ENCODE measurements at places on chromosomes 6 and 20. TPM values are rescaled to one million over a fixed set of nuclear protein-coding genes. Genes with fewer than 3 reads are reported as not detected.

CAPN11 gene
- total RNA-seq: 6.3 TPM

TP53TG5 gene
- not detected for total RNA-seq

PRSS16 gene
- total RNA-seq: not detected

SLC22A16 gene
- not detected for total RNA-seq

PPP1R14C gene
- total RNA-seq: not detected

CCN6 gene
- not detected for total RNA-seq

DNA sequence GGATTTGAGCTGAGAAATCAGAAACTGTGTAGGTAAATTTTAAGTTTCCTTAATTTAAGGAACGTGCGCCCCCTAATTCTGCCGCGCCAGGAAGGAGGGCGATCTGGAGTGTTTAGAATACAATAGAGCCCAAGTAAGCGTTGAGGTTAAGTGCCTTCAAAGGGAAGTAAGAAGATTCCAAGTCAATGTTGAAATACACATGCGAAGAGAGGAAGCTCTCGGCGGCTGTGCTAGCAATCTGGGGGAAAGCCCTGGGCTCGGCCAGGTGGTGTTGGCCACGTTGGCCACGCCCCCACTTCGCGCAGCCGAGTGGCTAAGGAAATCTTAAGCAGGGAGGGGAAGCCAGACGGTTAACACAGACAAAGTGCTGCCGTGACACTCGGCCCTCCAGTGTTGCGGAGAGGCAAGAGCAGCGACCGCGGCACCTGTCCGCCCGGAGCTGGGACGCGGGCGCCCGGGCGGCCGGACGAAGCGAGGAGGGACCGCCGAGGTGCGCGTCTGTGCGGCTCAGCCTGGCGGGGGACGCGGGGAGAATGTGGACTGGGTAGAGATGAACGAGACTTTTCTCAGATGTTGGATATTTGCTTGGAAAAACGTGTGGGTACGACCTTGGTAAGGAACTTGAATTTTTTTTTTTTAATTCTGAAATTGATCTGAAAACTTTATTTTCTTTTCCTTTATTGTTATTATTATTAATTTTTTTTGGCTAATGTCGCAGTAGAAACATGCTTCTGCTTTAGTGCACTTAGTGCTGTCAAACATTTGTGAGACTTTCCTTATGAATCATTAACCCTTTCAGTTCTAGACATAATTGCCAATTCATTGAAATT is at the start of gene PRDM1:
Gene PRDM1 (plus strand): TSS at position 353 of the 830 bp plus-strand sequence. CDS start 218 bp downstream, at position 571.
- H3K27ac ChIP-seq: peak within 1 kb of the TSS; percentile 73
- DNase-seq: peak; percentile 69
- peak within 1 kb of the TSS; percentile 51 for H3K4me3 ChIP-seq
- H3K36me3 ChIP-seq: no peaks in the 10 kb centered on the region
- peaks cover 23% of the 10 kb centered on the region for H3K27me3 ChIP-seq

DNA sequence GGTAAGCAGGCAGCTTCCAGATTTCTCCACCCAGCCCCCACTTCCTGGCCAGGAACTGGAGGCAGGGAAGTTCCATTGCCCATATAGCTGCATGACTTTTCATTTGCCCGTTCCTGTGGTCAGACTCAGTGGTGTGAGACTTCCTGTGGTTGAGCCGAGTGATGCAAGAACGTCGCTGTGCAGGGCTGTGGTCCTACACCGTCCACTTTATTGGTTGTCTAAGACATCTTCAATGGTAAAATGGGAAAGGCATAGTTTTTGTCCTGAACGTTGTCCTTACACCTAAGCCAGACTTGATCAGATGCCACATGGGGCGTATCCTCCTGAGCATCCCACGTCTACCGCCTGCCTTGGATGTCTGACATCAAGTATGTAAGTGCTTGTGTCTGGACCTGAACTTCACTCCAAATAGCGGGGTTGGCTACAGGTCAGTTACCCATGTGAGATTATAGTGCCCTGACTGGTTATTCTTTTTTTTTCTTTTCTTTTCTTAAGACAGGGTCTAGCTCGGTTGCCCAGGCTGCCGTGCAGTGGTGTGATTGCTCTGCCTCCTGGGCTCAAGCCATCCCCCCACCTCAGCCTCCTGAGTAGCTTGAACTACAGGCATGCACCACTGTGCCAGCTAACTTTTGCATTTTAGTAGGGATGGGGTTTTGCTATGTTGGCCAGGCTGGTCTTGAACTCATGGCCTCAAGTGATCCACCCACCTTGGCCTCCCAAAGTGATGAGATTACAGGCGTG is 25.9 kb upstream of the GTSF1L start:
- no peak for DNase-seq
- no peaks in the 10 kb centered on the region for H3K4me1 ChIP-seq

- peak overlapping the region; percentile 48 for H3K27ac ChIP-seq
- DNase-seq: no peak
- no peak overlapping the region for H3K4me3 ChIP-seq
Observed at GRCh38 chr6:109079981-109080380, 14.7 kb downstream of the SESN1 start.

DNA sequence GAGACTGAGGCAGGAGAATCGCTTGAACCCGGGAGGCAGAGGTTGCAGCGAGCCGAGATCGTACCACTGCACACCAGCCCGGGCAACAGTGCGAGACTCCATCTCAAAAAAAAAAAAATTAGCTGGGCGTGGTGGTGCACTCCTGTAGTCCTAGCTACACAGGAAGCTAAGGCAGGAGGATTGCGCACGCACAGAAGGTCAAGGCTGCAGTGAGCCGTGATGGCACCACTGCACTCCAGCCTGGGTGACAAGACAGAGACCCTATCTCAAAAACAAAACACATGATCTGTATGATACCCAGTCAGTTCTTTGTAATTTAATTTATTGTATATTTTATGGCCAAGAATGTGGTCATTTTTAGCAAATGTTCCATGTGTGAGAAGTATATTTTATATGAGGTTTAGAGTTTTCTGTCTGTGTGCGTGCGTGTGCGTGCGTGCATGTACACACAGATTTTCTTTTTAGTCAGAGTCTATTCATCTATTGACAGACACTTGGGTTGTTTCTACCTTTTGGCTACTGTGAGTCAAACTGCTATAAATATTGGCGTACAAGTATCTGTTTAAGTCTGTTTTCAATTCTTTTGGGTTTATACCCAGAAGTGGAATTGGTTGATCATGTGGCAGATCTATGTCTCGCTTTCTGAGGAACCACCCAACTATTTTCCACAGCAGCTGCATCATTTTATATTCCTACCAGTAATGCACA is 22.2 kb upstream of the MYL9 start:
- no peak overlapping the region for H3K4me3 ChIP-seq
- no peak overlapping the region for H3K27ac ChIP-seq
- peaks cover 61% of the 10 kb centered on the region for H3K36me3 ChIP-seq
- no peaks in the 10 kb centered on the region for H3K27me3 ChIP-seq

- H3K4me3 ChIP-seq: no peak overlapping the region
- DNase-seq: no peak
- no peaks in the 10 kb centered on the region for H3K36me3 ChIP-seq
- no peaks in the 10 kb centered on the region for H3K4me1 ChIP-seq
- H3K27ac ChIP-seq: no peak overlapping the region
Observed at GRCh38 chr6:79602859-79603258, 28.3 kb upstream of the SH3BGRL2 start.

DNA sequence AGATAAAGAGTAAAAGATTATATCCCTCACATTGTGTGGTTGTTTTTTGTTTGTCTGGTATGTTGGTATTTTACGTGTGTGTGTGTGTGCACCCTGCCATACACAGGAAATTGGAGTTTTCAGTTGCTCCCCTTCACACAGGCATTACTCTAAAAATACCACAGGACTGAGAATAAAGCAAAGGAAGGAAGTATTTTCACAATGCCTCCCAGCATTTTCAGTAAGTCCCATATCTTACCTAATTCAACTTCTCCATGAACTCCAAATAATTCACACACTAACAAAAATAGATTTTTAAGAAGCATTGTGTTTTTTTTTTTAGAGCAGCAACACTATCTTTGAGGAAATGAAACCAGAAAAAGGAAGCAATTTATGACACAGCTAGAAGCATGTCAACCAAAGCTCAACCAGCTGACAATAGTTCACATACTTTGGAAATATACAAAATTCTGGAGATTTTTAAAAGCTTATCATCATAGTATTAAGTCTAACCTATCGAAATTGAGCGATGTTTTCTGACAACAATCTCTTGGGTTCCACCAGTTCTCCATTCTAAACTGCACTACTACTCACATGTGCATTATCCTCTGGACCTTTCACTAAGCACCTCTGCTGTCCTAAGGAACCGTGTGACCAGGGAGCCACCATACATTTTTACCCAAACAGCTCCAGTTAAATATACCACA is 2.1 kb downstream of the UBE2J1 start:
- H3K27ac ChIP-seq: no peak overlapping the region
- H3K4me3 ChIP-seq: no peak overlapping the region
- no peaks in the 10 kb centered on the region for H3K36me3 ChIP-seq
- no peaks in the 10 kb centered on the region for H3K4me1 ChIP-seq
- no peaks in the 10 kb centered on the region for H3K27me3 ChIP-seq
- DNase-seq: no peak

- H3K27me3 ChIP-seq: no peaks in the 10 kb centered on the region
- H3K36me3 ChIP-seq: no peaks in the 10 kb centered on the region
- no peak for DNase-seq
- H3K4me1 ChIP-seq: no peaks in the 10 kb centered on the region
Observed at GRCh38 chr20:13068336-13068735, 59.6 kb downstream of the SPTLC3 start.

GRCh38 chr20:38283236-38283635 is 20.7 kb upstream of the BPI start:
- H3K36me3 ChIP-seq: no peaks in the 10 kb centered on the region
- no peak overlapping the region for H3K27ac ChIP-seq
- DNase-seq: no peak
- peaks cover 42% of the 10 kb centered on the region for H3K4me1 ChIP-seq
- H3K4me3 ChIP-seq: no peak overlapping the region

DNA sequence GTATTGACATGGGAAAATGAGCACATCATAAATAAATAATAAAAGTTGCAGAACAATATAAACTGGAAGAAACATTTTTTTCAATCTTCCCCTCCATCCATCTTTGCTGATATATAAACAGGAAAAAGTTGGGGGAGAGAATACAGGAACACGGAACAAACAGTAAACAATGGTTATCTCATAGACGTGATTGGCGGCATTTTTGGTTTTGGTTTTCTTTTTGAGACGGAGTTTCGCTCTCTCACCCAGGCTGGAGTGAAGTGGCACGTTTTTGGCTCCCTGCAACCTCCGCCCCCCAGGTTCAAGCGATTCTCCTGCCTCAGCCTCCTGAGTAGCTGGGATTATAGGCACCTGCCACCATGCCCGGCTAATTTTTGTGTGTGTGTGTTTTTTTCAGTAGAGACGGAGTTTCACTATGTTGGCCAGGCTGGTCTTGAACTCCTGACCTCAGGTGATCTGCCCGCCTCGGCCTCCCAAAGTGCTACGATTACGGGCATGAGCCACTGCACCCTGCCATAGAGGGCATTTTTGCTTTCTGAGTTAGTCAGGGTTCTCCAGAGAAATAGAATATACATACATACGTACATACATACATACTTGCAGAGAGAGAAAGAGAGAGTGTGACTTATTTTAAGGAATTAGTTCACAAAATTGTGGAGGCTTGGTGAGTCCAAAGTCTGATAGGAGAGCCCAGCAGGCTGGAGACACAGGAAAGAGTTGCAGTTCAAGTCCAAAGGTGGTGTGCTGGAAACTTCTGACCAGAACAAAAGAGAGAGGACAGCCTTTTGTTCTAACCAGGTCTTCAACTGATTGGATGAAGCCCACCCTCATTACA is 22.6 kb downstream of the GNL1 start:
- no peak overlapping the region for H3K4me3 ChIP-seq
- H3K27me3 ChIP-seq: no peaks in the 10 kb centered on the region
- H3K36me3 ChIP-seq: no peaks in the 10 kb centered on the region
- no peaks in the 10 kb centered on the region for H3K4me1 ChIP-seq
- DNase-seq: no peak
- no peak overlapping the region for H3K27ac ChIP-seq

DNA sequence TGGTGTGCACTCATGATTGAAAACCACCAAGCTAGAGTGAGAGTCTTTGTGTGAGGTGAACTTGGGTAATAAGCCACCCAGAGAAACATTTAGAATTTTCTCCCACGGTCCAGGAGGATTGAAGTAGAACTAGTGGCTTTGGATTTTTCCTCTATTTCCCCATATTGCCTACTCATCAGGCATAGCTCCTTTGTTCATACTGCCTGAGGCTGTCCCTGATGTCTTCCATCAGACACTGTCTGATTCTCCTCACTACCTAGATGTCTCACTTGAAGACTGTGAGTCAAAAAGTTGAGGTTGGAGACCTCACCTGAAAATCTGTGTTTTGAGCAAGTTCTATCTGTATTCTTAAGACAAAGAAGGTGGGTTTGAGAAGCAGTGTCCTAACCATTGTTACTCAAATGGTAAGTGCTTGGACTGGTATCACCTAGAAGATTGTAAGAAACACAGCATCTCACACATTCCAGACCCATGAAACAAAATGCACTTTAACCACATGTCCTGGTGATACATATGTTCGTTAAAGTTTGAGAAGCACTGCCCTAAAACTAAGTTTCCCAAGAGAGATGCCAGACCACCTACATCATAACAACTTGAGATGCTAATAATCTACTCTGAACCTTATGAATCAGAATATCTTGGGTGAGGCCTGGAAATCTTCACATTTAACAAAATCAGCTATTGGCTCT is 523.4 kb upstream of the BTBD3 start:
- no peaks in the 10 kb centered on the region for H3K36me3 ChIP-seq
- H3K4me3 ChIP-seq: no peak overlapping the region
- no peak overlapping the region for H3K27ac ChIP-seq
- no peaks in the 10 kb centered on the region for H3K27me3 ChIP-seq
- no peaks in the 10 kb centered on the region for H3K4me1 ChIP-seq

- no peaks in the 10 kb centered on the region for H3K4me1 ChIP-seq
- peak overlapping the region; percentile 30 for H3K27ac ChIP-seq
- no peaks in the 10 kb centered on the region for H3K27me3 ChIP-seq
- no peak overlapping the region for H3K4me3 ChIP-seq
Observed at GRCh38 chr6:140485740-140486449, 1111.4 kb upstream of the CITED2 start.

DNA sequence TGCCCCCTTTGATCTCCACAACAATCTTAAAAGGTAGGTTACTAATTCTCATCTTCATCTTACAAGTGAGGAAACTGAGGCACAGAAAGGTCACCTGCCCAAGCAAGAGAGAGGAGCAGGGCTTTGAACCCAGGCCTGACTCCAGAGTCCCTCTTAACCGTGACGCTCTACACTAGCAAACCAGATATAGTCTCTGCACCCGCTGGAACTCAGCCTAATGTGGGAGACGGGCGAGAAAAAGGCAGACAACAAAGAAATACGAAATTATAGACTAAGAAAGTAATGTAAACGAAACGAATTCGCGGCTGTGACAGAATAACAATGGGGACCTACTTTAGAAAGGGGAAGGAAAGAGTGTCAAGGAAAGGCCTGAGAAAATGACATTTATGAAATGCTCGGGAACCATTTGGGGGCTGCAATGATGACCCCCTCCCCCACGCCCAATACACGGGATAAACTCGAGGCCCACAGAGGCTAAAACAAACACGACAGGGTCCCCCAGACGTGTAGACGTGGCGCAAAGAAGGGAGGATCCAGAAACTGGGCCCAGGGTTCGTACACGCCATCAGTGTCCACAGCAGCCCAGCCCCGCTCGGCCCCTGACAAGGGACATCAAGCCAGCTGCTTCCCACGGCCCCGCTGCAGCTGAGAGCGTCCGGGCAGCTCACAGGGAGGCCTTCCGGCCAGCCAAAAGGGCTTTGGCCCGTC is 637 bp downstream of the TRPC4AP start:
- H3K27ac ChIP-seq: peak overlapping the region; percentile 93
- H3K27me3 ChIP-seq: no peaks in the 10 kb centered on the region
- H3K36me3 ChIP-seq: peaks cover 13% of the 10 kb centered on the region
- peaks cover 58% of the 10 kb centered on the region for H3K4me1 ChIP-seq
- H3K4me3 ChIP-seq: peak overlapping the region; percentile 82

GRCh38 chr6:111662794-111663593 is 57.3 kb upstream of the TRAF3IP2 start:
- no peak for DNase-seq
- no peaks in the 10 kb centered on the region for H3K36me3 ChIP-seq
- H3K4me1 ChIP-seq: peaks cover 40% of the 10 kb centered on the region
- no peaks in the 10 kb centered on the region for H3K27me3 ChIP-seq

Data from tibial nerve (tissue), 4 donors.